HL-60 (cell line): ENCODE measurements at places on chromosomes 6 and 20.

- no peak for DNase-seq
These were observed 141.8 kb upstream of the TENT5A start for GRCh38 chr6:81894306-81894705.

GRCh38 chr20:43721429-43722152 is 5.2 kb downstream of the GTSF1L start:
- no peak for DNase-seq

DNA sequence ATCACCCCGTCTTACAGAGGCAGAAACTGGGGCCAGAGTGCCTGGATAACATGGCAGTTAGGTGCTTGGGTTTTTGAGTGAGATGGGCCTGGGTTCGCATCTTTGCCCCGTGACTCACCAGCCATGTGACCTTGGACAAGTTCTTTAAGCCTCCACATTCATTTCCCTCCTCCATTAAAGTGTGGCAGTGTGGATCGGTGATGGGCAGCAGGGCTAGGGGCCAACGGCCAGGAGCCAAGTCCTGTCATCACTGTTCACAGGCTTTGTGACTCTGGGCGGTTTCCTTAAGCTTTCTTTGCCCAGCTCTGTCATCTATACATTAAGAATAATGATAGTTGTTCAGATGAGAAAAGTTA is 85.5 kb upstream of the PMEPA1 start:
- no peak for DNase-seq

DNA sequence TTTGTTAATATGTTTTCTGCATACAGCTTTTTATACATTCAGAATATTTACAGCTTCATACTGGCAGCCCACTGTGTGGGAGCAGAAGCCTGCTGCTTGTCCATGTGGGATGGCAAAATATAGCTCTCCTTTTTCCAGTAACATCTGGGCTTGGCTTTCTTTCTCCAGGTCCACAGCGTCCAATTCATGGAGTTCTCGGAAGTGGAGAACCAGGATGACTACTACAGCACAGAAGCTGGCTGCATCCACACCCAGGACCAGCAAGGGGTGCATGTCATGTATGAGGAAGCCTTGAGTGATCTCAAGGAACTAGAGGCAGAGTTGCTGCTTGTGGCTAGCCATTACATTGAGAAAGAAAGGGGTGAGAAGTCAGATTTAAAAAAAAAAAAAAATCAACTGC is 143.1 kb downstream of the CD164 start:
- DNase-seq, result peak; percentile 66

DNA sequence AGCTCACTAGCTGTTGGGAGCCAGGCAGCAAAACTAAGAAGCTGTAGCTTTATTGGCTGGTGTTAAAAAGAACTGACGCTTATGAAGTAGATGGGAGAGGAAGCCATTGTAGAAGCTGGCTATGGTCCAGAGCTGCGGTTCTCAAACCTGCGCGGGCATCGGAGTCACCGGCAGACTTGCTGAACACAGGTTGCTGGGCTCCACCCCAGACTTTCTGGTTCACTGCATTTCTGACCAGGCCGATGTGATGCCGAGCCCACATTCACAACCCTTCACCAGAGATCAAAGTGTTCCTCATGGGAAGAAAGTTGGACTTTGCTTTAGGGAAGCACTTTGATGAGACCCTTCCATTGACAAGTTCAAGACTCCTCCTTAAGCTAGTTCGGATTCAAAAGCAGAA is 231.6 kb downstream of the QKI start:
- no peak for DNase-seq

DNA sequence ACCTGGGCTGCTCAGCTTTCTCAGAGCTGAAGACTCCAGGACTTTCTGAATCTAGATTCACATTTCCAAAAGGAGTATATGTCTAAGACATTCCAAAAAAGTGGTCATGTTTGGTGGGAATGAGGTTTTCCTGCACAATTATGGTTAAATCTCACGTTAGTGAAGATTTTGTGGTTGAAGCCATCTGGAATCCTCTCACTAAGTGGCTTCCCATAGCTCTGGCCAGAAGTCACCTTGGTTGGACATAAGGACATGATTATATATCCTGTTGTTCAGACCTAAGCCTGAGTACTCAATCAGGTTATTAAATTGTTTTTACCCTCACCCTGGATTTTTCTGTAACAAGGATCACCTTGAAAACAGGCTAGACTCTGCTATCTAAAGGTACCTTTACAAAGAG is 176.1 kb upstream of the PLN start:
- DNase-seq, result no peak

- peak; percentile 41 for DNase-seq
These were observed 300.2 kb downstream of the UTRN start for GRCh38 chr6:144585217-144585814.

GRCh38 chr6:151869345-151869744 is 61.9 kb downstream of the ESR1 start:
- no peak for DNase-seq

- no peak for DNase-seq
These were observed 62.4 kb downstream of the AKAP7 start for GRCh38 chr6:131197716-131198115.

GRCh38 chr6:31270788-31271640 is 878 bp downstream of the HLA-C start:
- peak; percentile 52 for DNase-seq

- no peak for DNase-seq
These were observed 9.3 kb upstream of the CALHM6 start for GRCh38 chr6:116451916-116452315.

DNA sequence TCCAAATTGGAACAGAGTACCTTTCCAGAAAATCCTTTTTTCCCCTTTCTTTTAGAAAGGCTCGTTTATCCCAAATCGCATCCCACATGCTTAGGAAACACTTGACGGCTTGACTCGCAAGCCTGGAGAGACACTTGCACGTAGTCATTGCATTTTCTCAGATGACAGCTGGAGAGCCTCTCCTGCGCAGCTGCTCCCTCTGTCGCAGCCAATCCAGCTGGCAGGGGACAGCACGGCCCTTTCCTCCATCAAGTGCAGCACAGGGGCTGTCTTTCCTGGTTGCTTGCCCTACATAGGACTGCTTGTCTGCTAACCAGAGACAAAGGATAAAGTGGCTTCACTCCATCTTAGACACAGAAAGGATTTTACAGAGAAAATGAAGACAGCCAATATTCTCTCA is 77.6 kb upstream of the RGS17 start:
- DNase-seq, result no peak

DNA sequence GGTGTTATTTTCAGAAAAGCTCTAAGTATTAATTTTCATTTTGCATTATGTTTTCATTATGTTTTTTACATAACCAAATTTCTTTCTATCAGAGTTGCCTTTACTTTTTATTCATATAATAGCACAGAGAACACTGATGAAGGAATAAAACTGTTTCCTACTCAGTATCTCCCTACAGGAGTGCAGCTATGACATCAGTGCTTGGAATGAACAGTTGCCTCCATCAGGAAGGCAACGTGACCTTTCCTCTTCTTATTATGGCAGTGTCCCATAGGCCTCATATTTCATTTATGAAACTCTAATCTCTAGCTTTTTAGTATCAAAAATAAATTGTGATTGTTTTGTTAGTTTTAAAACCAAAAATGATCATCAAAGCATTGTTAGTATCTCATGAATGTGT is 712.8 kb downstream of the CD109 start:
- no peak for DNase-seq

GRCh38 chr6:37209461-37210205 is 39.7 kb downstream of the PIM1 start:
- DNase-seq, result no peak

DNA sequence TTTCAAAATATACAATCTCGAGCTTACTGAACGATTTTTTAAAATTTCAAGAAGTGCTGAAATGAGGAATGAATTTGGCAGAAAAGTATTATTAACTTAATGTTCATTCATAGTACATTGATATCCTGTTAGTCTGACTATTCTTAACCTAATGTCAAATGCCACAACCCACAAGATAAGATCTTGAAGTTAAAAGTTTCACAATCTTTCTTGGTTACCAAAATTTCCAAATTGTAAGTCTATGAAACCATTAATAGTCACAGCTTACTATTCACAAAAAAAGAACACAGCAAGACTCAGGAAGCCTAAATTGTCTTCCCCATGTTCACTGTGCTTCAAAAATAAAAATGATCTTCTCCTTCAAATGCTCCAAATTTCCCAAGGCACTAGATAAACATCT is 71.3 kb downstream of the HACE1 start:
- no peak for DNase-seq

DNA sequence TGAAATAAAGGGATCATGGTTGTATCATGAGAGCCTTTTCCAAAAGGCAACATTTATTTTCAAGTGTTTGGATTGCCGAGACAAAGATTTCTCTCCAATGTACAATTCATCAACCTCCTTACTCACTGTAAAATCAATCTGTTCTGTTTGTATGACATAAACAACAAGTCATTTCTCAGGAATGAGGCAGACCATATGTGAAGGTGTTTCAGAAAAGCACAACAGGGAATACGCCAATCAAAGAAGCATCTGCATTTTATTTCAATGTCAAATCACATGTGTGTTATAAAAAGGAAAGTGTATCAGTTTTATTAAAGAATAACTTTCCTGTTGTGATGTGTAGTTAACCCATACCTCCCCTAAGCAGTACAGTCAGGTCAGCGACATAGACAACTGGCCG is 653.7 kb downstream of the TFAP2A start:
- no peak for DNase-seq

DNA sequence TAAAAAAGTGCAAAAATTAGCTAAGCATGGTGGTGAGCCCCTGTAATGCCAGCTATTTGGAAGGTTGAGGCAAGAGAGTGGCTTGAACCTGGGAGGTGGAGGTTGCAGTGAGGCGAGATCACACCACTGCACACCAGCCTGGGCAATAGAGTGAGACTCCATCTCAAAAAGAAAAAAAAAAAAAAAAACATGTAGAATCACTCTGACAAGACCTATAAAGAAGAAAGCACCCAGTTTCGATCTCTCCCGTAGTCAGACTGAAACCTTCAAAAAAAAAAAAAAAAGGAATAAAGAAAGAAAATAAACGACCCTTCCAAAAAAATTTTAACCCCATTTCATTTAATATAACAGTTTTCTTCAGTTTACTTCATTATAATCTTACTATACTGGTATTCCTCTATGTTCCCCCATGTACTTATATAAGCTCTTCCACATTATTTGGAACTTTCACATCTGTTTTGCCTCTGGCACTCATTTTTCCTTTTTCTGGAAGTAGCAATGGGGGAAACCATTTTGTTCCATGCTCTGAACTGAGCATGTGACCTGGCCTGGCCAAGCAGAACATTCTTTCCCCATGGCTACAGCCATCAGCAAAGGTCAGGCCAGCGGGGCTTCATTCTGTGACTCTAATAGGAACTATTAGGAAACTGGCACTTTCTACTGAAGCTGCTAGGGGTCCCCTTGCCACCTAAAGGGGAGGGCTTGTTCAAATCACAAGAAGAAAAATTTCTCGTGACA is 9.6 kb downstream of the SLC18B1 start:
- no peak for DNase-seq

DNA sequence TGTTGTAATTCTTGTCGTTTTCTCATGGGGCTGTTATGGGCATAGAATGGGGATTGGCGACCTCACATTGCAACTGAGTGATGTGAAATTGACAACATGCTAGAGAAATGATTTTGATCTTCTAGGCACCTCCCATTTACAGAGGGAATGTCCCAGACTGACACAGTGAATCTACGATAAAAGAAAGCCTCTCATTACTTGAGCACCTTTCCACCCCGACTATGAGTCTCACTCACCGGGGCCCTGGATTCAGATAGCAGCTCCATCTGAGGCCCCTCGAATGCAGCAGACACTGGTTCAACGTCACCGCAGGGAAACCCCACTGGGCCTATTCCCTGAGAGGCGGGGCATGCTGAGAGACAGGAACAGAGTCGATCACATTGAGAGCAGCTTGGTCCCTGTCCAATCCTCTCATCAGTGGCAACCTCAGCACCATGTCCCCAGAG is 49.1 kb downstream of the NFATC2 start:
- no peak for DNase-seq

DNA sequence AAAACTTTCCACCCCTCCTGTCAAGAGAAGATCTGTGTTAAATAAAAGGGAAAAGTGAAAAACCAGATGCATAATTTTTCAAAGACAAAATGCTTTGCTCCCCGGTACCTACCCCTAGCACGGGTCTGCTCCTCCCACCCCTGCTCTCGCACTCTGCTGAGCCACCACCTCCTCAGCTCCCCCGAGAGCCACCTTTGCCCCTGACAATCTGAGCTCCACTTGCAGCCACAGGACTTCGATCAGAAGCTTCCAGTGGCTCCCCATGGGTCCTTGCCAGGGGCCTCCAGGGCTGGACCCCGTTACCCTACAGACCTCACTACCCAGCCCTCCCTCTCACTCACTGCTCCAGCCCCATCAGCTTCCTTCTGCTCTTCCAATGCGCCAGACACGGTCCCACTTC is 171.7 kb downstream of the PREX1 start:
- DNase-seq, result no peak

DNA sequence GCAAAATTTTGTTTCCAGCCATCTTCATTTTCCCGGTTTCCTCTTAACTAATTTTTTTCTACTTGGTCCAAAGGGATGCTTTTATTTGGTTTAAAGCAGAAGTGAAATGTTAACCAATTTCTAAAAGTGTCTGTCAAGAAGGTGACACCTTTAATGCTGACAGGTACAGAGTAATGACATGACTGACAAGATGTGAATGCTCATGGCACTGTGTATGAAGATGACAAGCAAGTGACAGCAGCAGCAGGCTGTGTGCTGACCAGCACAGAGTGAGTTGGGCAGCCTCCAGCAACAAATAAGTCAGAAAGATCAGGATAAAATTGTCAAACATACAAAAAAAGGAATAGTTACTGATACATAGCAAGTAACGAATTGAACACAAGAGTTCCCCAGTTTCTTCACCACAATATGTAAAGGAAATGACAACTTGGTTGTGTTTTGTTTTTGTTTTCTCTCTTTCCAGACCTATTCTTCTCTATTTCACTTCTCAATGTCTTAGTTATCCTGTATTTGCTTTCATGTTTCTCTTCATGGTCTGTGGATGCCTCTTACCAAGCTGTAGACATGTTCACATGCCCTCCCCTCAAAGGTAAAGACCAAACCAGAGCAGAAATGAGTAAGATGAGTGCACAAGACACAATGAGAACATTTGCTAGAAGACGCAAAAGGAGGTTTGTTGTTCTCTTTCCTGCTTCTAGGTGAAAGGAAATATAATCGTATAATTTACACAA is 174.9 kb downstream of the FRK start:
- DNase-seq, result no peak

DNA sequence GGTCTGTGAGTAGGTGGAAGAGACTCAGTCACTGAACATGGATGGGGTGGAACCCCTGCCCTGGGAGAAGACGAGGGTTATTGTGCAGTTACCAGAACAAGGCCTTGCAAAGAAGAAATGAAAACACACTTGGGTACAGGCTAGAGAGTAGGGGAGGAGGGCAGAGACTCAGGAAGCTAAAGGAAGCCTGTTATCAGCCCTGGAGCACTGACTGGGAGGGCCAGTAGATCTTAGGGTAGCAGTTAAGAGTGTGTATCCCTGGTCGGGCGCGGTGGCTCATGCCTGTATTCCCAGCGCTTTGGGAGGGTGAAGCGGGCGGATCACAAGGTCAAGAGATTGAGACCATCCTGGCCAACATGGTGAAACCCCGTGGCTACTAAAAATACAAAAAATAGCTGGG is 74.4 kb downstream of the SASH1 start:
- DNase-seq, result no peak
